Stimulated activated CD4-positive, alpha-beta T cell treated with anti-CD3 and anti-CD28 coated beads, Interleukin-15, amount 100 ng/mL, for 48 hours (primary cell): ENCODE measurements at places on chromosomes 6 and 20.

GRCh38 chr6:163459536-163459935 lies 45.0 kb downstream of the QKI start:
- no peak for DNase-seq

DNA sequence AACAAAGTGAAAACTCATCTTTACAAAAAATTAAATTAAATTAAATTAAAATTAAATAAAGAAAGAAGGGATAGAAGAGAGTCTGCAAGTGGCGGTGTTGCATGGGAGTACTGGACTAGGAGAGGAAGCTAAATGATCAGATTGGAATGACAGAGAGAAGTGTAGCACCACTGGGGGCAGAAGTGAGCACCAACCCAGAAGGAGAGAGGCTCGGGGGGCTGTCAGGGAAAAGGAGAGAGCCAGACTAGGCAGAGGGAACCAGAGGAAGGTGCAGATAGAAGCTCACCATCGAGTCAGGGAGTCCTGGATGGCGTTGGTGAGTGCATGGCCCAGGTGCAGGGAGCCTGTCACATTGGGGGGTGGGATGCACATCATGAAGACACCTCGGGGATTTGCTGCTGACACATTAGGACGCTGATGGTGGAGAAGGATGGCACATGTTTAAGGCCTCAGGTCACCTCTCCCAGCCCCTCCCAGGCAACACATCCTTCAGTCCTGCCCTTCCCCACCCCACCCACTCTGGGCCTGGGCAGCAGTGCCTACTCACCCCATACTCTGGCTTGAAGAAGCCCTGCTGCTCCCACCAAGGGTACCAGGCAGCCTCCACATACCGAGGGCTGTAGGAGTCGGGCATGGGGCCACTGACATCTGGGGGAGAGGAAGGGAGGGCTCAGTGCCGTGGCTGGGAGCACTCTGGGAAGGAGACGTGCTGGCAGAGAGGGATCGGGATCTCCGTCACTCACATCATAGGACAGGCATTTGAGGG lies 4.0 kb downstream of the VARS1 start:
- DNase-seq = no peak

DNA sequence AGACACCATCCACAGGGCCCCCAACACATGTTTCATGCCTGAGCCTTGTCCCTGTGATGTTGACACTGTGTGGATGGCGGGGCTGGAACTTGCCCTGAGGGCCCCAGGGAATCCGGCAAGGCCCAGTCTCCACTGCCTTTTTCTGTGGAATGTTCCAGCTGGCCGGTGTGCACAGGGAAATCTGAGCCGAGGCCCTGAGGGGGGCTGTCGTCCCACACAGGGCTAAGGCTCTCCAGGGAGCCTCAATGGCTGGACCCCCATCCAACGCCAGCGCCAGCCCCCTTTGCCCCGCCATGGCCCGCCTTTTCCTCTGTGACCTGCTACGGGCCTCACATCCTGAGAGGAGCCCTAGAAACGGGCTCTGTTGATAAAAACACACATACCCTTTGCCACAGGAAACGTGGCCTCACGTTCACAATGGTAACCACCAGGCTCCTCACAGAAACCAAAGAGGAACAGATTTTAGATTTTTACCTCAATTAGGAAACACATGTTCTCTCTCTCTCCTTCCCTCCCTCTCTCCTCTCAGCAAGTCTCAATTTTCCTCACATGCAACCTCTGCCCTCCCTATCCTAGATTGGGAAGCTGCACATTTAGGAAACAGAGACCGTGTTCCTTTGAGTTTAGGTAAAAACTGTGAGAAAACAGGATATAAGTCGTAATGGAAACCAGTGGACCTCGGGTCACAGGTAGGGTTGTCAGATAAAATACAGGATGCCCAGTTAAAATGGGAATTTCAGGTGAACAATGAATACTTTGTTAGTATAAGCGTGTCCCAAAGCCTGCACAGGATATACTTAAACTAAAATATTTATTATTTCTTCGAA lies 13.7 kb upstream of the ZNF831 start:
- no peak for DNase-seq

GRCh38 chr6:40792183-40792582 lies 205.0 kb upstream of the LRFN2 start:
- no peak for DNase-seq

GRCh38 chr20:19885939-19886660 lies 128.0 kb downstream of the RIN2 start:
- no peak for DNase-seq

DNA sequence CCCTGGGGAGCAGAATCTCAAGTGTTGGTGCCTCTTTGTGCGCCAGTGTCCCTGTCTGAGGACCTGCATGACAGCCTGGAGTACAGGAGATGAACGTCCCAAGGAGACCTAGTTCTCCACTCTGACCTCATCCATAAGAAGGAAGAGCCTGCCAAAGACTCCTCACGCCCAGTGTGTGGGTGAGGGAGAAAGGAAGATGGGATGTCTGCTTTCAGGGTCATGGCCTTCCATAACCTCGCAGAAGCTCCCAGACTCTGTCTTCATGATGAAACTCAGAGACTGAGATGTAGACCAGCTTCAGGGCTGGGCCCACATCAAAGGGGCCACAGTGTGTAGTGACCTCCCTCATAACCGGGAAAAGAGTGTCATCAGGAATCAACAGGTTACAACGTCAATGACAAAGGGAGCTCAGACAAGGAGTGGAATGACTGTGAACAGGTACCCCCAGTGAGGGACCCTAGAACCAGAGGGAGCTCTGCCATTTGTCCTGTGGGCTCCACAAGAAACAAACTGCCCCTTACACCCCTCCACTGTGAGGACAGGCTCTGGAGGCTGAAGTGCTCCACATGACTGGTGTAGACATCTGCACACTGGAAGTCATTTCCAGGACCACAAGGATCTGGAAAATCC lies 8.1 kb downstream of the HLA-DQB1 start:
- no peak for DNase-seq

GRCh38 chr6:69796073-69796641 lies 653 bp downstream of the LMBRD1 start:
- no peak for DNase-seq

GRCh38 chr20:38272398-38272797 lies 11.9 kb upstream of the KIAA1755 start:
- DNase-seq = no peak
